ENCODE measurements at places on chromosomes 4 and X.
A peak's percentile ranks its signal among the peaks of the same experiment; 100 is the strongest.

- no peak for DNase-seq
These were observed 45.6 kb downstream of the NAT8L start for GRCh38 chr4:2104556-2105345.

DNA sequence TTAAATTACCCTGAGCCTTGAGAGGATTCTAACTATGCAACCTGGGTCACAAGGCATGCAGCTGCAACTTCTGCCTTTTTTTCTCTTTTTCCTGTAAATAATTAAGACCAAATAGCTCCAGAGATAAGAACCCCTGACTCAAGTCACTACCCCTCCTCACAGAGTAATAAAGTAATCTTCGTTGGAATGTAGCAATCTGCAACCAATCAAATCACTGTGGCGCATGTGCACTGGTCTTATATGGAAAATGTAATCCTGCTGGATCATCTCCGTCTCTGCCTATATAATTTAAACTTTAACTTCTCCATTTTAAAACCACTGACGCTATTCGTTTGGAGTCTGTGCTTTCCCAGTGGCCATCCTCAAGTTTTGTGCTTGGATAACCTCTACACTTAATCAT lies 6.1 kb upstream of the EFHC2 start:
- DNase-seq, result no peak

DNA sequence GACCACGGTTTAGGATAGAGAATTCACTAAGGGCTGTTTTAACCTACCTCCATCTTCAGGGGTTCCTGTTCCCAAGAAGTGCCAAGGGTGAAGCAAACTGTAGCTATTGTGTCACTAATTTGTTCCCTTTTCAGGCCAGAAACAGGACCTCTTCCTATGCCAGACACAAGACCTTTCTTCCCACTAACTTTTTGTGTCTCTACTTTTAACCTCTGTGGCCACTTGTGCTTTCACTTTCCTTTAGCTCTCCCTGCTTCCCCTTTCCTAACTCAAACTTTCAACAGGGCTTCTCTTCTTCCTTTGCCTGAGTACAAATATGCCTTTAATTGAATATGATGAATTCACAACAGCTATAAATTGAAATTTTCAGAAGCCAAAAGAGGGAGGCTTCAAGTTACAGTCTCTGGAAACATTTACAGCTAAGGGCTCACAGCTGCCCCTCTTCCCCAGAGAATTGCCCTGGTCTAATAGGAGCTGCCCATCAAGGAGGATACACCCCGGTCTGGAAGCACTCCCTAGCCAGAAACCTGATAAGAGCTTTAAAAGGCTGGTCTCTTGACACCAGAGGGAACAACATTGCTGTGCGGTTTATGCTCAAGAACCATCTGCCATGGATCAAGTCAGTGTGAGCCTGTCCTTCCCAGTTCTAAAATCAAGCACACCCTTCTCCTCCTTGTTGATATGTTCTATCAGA lies 61.7 kb upstream of the PLS3 start:
- peak; percentile 39 for DNase-seq

GRCh38 chr4:109251396-109251795 lies 51.1 kb downstream of the COL25A1 start:
- DNase-seq, result no peak

DNA sequence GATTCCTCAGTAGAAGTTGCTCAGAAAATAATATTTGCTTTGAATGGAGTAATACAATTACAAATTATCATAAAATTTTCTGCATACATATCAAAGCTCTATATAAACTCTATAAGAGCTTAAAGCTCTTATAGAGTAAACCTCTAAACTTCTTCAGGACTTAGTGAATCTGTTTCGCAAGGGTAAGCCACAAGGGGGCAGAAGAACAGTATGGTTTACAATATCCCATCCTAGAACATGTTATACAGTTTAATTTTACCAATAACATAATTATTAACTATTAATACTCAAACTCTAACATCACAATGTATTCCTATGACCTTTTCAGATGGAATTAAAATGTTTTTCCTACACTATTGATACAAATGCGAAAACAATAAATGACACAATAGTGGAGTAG lies 33.8 kb upstream of the SPANXN1 start:
- no peak for DNase-seq

DNA sequence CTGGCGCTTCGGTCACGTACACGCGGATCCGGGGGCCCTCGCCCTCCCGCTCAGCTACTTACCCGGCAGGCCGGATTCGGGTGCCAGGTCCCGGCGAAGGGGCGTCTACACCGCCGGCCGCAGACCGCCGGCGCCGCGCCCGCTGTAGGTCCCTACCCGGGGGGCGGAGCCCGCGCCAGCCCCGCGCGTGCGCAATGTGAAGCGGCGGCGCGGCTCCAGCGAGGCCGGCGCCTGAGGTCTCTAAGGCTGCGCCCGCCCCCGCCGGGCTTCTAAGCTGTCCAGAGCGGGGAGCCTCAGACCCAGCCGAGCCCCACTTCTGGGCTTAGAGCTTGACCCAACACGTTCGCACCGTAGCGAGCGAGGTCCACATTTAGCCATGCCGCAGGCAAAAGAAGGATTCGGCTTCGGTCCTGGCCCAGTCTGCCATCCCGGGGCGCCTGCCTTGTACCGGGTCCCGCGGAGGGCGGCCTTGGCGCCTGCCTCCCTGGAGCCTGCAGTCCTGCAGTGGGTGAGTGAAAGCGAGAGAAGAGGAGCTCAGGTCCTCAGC lies at the start of gene ZNF518B:
ZNF518B (minus strand) TSS at position 172 of the 547 bp plus-strand sequence. CDS start 11,098 bp downstream, outside the sequence.
- DNase-seq, result peak; percentile 85

DNA sequence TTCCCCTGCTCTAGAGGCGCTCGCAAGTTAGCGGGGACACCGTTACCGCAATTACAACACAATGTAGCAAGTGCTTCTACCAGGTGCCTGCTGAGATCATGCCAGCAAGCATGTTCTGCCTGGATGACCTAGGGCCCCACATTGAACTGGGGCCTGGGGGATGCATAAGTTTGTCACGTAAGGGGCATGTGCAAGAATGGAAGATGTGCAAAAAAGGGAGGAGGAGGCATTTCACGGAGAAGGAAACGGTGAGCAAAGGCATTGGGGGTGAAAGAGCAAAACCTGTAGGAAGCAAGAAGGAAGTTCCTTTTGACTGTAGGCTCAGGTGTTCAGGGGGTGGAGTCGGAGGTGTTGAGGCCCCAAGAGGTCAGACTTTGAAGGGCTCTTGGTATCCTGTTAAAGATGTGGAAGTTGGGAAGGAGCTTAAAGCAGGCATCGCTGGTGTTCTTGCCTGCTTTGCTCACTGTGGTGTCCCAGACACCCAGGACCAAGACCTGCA lies 602 bp upstream of the SCARB2 start:
- no peak for DNase-seq

DNA sequence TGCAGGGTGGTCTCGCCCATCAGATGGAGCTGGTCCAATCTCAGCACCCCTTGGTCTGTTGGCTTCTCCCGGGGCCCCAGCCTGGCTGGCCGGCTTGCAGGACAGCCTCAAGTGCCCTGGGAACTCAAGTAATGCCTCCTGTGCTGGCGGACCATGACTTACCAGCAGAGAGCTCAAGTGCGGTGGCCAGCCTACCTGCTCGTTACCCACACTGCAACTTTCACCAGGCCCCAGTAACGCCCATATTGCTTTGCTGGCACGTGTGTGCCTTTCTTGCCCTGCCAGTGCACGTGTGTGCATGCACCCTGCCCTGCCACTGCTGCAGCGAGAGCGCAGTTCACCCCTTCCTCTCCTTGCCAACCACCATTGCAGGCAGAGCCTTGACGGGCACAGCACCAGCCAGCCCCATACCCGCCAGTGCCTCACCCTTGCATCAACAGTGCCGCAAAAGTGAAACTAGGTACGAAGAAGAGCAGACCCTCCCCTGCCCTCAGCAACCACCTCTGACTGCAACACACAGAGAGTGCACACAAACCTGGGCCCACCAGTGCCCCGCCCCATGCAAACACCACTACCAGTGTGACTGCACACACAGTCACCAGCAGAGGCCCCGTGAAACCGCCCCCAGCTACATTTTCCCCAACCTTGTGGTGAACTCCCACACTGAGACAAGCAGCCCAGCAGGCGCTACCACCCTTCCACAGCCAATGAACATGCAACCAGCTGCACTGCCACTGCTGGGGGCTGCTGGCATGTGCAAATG lies 88.9 kb upstream of the POU3F4 start:
- DNase-seq, result no peak

DNA sequence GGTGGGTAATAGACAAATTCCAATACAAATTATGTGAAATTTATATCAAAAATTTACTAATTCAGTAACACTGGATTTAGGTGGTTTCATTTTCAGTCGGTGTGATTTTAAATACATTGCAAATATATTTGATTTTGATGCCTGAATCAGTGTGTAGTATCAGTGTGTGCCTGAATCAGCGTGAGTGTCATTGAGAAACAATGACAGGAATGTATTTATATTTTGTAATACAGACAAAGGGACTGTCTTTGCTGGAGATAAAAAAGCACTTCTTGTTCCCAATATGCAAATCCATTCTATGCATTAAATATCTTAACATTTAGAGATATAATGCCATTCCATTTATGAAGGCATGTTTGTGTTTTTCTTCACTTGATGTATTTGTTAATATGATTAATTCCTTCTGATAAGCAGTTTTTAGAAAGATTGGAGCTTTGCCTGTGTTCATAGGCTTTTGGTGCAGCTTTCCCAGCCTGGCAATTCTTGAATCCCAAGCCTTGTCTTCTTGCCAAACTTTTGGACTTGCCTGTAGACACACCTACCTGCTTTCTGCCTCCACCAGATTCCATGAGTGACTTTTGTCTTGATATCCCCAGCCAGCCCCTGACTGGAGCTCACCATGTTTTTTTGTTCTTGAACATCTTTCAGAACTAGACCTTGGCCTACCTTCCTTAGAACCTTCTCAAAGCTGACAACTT lies 243.8 kb downstream of the ADGRL3 start:
- no peak for DNase-seq

- DNase-seq, result no peak
These were observed 144.4 kb downstream of the NHS start for GRCh38 chrX:17519358-17519757.

DNA sequence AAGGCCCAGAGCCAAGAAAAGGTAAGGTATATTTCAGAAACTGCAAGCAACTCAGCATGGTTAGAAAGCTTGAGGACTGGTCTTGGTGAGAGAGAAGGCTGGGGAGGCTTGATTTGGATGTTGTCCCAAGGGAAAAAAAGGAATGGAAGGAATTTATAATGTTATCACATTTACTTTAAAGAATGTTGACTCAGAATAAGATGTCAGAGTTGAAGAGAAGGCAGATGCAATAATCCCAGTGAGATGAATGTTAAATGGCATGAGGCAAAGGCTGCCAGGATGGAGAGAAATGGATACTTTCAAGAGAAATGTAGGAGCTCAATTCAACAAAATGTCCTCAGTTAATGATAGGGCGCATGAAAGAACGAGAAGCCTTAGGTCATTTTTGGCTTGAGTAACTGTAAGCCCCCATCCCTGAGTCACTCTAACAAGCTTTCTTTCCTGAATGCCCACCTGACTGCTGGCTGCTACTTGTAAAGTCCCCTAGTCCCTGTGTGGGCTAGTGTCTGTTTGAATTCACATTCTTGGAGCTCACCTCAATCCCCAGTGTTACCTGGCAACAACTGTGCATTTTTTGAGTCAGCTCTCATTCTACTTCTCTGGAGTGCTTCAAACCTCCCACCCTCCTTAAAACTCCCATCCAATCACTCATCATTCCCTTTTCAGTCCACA lies 103.0 kb upstream of the TAPT1 start:
- no peak for DNase-seq

DNA sequence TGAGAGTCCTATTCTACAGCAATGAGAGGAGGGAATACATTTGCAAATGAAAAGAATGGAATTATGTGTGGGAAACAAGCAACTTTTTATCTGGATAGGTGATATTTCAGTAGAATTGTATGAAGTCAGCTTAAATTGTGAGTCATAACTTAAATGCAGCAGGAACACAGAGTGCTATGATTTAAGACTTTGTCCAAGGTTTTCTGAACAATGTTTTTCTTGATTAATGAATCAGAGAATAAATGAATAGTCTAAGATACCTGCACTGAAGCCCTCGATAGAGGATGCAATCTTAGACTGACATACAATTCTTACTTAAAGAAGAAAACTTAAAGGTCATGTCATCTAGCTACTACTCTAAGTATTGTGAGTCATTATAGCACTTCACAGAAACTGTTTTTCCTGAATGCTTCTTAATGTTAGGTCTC lies 8.0 kb downstream of the ARHGEF38 start:
- DNase-seq, result no peak

- no peak for DNase-seq
These were observed 256.8 kb upstream of the CXXC4 start for GRCh38 chr4:104751468-104751867.

DNA sequence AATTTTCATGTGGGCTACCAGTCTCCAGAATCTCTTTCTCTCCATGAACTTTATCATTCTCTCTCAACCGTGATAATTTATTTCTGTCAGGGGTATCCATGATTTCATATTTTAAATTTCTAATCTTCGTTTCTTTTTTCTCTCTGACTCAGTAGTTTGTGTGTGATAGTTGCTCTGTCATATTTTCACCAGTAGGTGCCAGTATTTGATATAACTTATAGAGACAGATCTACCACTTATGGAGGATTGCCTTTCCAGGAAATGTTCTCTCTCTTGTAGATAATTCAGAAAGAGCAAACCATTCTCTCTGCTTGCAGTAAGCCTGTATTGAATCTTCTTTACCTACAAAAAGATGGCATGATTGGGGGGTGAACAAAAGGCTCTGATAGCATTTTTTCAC lies 79.3 kb upstream of the DYNLT3 start:
- DNase-seq, result no peak

DNA sequence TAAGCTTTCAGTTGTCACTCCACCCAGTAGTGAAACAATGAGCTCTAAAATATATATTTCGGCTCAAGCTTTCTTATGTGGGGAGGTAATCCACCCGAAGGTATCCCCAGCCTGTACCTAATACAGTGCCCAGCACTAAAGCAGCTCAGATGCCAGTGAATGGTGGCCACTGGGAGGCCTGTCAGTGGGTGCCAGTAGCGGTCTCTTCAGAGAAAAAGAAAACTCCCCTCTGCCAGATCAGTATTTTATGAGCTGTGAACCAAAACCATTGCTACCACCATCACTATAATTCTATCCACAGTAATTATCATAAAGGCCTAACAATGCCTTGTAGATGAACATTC lies 835 bp upstream of the NFKB1 start:
- no peak for DNase-seq

GRCh38 chrX:19388741-19389140 lies 45.0 kb downstream of the PDHA1 start:
- DNase-seq, result no peak

- DNase-seq, result no peak
These were observed 107.0 kb downstream of the AGTR2 start for GRCh38 chrX:116277351-116278225.

DNA sequence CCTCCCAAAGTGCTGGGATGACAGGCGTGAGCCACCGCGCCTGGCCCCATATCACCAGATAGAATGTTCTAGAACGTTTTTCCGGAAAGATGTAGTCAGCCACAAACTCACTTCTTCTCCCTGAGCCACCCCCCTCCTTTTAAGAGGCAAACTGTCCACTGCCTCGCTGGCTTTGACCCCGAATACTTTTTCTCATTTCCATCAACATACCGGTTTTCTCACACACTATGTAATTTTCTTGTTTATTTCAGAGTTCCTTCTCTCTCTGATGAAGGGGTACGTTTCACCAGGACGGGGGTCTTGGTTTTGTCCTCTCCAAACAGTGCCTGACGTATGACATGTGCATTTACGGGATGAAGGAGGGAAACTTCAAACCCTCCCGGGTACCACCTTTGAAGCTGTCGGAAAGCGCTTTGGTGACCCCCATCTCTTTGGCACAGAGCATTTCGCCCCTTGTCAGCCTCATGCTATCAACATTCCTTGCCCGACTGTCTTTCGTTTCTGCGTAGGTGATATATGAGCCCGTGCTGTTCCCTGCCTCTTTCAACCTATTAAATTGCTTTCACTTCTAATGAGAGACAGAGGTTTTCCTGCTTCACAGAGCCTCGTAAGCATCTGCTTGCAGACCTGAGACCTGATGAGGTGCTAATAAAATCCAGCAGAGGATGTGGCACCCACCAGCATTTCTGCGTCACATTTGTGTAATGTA lies 73.8 kb downstream of the CRLF2 start:
- no peak for DNase-seq

Data from right forelimb (tissue), 1 donor.